ENCODE measurements at places on chromosomes 5 and 9. TPM values are rescaled to one million over a fixed set of nuclear protein-coding genes. Genes with fewer than 3 reads are reported as not detected.

CCL27 gene
- total RNA-seq: not detected

PHAX gene
- total RNA-seq: 87.9 TPM

GARNL3 gene
- 2.5 TPM for total RNA-seq

PCDHAC1 gene
- 0.16 TPM for total RNA-seq

ARL14EPL gene
- total RNA-seq: 0.18 TPM

NUTM2F gene
- total RNA-seq: not detected

NR2F1 gene
- total RNA-seq: 20.5 TPM

ECSCR gene
- total RNA-seq: 0.36 TPM

HSPB3 gene
- not detected for total RNA-seq

MLANA gene
- total RNA-seq: not detected

FBXW11 gene
- total RNA-seq: 64.8 TPM

SCGB3A2 gene
- not detected for total RNA-seq

IL5 gene
- not detected for total RNA-seq

DNA sequence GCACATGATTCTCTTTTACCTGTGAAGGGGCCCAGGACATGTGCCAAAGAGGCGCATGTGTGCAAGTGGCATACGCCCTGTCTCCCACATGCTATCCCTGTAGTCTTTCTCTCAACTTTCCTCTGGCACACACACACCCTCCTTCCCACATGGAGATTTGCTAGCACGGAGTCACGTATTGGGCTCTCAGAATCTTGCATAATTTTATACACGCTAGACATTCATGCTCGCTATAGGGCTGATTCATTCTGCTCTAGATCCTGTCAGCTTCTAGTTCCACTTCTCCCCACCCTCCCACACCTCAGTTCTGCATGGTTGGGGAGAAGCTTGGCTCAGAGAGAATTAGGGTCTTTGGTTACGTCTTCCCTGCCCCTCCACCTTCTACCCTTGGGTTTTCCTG is 72.8 kb downstream of the CD180 start:
- DNase-seq: no peak

GRCh38 chr9:12920437-12920836 is 145.6 kb downstream of the LURAP1L start:
- DNase-seq: no peak

GRCh38 chr9:93128011-93128714 is 5.9 kb downstream of the NINJ1 start:
- DNase-seq: no peak

DNA sequence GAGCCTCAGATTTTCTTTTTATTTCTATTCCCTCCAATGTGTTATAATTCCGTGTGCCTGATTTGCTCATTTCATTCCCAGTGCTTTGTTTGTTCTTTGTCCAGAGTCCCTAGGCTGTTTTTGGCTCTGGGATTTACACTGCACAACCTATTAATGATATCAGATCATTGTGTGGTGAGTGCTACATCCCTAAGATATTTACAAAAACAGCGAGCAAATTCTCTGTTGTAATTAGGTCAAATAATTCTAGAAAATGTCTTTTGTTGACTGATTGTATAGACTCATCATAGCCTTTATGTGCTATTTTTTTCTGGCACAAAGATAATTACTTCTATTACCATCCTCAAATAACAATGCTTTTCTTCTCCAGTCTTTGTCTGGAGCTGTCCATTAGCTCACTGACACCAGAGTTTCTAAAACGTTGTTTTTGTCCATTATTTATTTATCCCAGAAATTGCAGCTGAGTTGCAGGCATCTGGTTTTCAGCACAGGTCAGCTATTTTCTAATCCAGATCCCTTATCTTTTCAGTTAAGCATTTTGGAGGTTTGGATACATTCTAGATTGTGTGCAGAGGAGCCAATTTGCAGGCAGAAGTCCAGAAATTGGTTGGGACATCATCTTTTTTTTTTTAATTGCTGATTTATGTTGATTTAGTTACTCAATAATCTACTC is 379.9 kb upstream of the DMAC1 start:
- DNase-seq: no peak

DNA sequence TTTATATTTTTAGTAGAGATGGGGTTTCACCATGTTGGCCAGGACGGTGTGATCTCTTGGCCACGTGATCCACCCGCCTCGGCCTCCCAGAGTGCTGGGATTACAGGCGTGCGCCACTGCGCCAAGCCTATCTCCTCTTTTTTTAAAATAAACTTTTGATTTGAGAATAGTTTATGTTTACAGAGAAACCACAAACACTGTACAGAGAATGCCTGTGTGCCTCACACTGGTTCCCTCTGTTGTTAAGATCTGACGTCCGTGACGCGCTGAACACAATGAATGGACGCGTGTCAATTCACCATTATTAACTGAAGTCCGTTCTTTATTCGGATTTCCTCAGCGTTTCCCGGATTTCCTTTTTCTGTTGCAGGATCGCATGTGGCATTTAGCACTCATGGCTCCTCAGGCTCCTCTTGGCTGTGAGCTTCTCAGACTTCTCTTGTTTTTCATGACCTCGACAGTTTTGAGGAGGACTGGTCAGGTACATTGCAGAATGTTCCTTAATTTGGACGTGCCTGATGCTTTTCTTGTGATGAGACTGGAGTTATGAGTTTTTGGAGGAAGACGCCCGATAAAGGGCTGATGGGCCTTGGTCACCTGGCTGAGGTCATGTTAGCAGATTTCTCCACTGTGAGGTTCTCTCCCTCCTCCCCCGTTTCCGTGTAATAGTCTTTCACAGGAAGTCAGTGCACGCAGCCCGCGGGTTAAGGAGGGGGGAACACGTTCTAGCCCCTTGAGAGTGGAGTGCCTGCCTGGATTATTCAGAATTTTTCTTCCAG is 69.6 kb downstream of the ANKRD33B start:
- DNase-seq: no peak

GRCh38 chr9:133821601-133822429 is 83.7 kb upstream of the SARDH start:
- DNase-seq: no peak

GRCh38 chr9:11973011-11973410 is 720.2 kb upstream of the TYRP1 start:
- DNase-seq: peak; percentile 70

DNA sequence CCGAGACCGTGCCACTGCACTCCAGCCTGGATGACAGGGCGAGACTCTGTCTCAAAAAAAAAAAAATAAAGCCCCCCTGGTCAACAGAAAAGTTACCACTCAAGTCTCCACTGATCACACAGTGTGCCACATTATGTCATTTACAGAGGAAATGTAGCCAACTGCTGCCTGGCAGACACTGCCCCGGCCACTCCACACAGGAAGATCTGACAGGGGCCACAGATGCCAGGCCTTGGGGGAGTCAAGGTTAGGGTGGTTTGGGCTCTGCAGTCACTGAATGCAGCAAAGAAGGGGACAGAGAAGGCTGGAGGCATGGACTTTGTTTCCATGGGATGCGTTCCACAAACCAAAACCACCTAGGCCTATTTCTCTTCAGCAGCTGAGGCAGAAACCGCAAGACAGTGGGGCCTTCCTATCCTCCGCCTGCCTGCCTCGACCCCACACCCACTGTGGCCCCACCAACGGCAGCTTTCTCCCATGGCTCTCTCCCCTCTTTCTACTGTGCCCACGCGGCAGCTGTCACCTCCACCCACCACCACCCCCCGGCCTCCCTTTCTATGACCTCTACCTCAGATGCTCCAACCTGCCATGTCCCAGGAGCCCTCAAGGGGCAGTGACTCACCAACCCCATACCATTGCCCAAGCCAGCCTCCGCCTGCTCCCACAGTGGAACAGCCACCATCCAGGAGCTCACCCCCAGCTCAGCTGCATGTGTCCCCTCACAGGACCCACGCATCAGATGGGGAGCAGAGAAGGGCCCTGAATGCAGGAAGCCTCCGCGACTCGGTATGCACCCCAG is 12.4 kb downstream of the IPPK start:
- no peak for DNase-seq

DNA sequence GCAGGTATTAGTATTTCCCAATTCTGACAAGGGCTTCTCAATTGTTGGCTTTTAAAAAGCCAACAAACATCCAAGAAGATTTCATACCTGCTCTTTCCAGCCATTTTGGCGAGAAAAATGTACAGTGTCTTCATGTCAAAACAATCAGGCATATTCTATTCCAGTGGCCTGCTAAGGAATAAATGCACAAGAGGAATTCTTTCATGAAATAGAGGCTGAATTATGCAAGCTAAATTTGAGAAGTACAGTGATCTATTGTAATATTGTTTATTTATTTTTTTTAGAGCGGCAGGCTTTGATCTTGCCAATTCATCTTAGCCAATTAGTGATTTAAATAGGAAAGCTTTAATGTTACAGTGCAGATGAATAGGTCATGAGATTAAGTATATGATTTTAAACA is 49.3 kb downstream of the NLN start:
- no peak for DNase-seq

- DNase-seq: no peak
These were observed 12.0 kb upstream of the B4GALT1 start for GRCh38 chr9:33178972-33179697.

- DNase-seq: peak; percentile 29
These were observed 10.6 kb upstream of the PARP8 start for GRCh38 chr5:50655810-50656205.

- no peak for DNase-seq
These were observed 200.6 kb upstream of the MVB12B start for GRCh38 chr9:126125992-126126409.

- DNase-seq: no peak
These were observed 78.8 kb downstream of the NIPSNAP3B start for GRCh38 chr9:104842698-104843097.

DNA sequence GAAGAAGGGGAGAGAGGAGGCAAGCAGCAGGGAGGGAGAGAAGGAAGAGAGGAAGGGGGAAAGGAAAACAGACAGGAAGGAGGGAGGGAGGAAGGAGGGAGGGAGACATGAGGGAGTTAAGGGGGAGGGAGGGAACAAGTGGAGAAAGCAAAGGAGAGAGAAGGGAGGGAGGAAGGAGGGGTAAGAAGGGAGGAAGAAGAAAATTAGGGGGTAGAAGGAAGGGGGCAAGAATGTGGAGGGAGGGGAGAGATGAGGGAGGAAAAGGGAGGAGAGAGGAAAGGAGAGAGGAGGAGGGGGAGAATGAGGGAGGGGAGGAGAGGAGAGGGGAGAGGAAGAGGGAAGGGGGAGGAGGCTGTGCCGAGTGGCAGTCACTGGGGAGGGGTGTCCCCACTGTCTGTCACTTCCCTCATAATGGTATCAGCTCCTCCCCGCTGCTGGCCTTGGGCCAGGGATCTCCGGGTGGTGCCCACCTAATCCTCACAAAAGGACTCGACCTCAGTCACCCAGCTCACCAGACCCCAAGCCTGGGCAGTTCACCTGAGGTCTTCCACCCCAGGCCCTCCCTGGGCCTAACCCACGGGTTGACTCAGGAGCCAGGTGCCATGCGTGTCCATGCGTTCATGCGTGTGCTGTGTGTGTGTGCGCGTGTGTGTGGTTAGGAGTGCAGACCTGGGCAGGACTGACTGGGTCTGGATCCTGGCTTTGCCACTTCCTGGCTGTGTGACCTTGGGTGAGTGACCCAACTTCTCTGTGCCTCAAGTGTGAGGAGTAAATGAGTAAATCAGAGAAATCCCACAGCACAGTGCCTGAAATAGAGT is 18.1 kb downstream of the C9orf50 start:
- no peak for DNase-seq

- DNase-seq: no peak
These were observed 2.1 kb downstream of the SAXO1 start for GRCh38 chr9:19030899-19031298.

GRCh38 chr5:56861893-56862485 is 46.6 kb downstream of the MAP3K1 start:
- no peak for DNase-seq

DNA sequence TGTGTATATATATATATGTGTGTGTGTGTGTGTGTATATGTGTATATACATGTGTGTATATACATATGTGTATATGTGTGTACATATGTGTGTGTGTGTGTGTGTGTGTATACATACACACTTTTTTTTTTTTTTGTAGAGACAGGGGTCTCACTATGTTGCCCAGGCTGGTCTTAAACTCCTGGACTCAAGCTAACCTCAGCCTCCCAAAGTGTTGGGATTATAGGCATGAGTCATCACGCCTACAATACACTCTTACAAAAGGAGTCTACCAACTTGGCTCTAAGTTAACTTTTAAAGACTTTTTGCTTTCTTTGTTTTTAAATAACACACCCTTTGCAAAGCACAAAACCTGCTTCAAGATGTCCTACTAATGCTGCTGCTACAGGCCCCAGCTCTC is 2.1 kb downstream of the C9orf78 start:
- no peak for DNase-seq

DNA sequence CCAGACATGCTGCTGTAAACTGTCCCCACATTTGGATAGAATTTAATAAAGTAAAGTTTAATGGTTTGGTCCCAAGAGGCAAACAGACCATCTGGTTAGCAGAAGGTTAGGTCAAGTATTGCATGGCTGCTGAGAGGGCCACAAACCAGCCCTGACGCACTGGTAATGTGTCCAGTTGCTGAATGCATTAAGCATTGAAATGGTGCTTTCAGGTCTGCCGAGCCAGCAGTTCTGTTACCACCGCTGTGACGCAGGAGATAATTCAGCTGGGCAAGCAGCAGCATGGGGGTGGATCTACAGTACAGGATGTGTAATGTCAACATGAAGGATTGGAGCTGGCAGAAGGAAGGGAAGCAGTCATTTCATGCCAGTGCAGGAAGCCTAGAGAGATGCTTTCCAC is 16.0 kb downstream of the ZNF462 start:
- DNase-seq: peak; percentile 95

DNA sequence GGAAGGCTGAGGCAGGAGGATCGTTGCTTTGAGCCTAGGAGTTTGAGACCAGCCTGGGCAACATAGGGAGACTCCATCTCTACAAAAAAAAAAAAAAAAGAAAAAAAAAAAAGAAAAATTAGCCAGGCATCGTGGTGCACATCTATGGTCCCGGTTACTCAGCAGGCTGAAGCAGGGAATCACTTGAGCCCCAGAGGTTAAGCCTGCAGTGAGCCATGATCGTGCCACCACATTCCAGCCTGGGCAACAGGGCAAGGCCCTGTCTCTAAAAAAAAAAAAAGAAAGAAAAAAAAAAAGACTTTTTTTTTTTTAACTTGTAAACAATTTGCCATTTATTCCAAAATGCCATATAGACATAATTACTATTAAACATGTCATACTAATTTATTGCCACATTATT is 64.5 kb downstream of the SERINC5 start:
- DNase-seq: no peak

GRCh38 chr9:112315331-112316257 is 17.8 kb downstream of the PTBP3 start:
- DNase-seq: no peak

- no peak for DNase-seq
These were observed 5.9 kb downstream of the FAM163B start for GRCh38 chr9:133603135-133603927.

DNA sequence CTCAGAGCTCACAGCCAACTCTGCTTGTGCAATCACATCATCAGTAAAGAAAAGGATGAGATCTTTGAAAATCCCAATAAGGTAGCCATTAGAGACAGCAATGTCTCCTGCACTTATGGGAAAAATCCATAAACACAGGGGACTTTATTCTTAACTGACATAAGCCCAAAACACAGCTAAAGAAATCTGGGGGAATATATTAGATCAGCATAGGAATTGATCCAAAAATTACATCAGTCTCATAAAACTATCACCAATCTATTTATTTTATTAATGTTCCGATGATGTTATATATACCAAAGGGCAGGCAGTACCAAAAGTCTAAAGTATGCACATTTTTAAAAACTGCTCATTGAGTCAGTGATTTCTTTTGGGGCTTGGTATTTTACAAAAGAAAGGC is 6.9 kb downstream of the MRPS27 start:
- no peak for DNase-seq
